Naive thymus-derived CD4-positive, alpha-beta T cell (primary cell): ENCODE measurements at places on chromosomes 1 and 21.

DNA sequence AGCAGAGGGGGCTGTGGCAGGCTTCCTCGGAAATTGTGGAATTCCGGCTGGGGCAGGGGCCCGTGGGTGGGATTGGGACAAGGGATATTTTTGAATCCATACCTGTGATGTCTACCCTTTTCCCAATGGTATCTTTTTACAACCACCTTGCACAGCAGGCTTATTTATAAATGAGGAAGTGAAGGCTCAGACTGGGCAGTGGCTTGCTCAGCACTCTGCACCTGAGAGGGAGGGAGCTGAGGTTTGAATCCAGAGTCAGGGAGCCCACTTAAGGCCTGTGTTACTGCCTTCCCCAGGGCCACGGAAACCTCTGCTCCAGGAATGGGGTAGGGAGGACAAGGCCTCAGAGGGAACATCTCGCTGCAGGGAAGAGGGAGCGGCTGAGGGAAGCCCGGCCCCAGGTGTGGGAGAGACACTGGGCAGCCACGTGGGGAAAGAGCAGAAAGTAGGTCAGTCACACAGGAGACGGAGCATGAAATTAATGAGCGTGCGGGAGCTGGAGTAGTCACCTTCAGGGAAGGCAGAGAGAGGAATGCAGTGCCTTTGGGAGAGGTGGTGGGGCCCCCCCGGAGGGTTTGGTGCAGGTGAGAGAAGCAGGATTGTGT, 35.4 kb upstream of the SCMH1 start:
- no peak for DNase-seq

GRCh38 chr1:182084487-182085316, 23.2 kb upstream of the ZNF648 start:
- DNase-seq = peak; percentile 60

DNA sequence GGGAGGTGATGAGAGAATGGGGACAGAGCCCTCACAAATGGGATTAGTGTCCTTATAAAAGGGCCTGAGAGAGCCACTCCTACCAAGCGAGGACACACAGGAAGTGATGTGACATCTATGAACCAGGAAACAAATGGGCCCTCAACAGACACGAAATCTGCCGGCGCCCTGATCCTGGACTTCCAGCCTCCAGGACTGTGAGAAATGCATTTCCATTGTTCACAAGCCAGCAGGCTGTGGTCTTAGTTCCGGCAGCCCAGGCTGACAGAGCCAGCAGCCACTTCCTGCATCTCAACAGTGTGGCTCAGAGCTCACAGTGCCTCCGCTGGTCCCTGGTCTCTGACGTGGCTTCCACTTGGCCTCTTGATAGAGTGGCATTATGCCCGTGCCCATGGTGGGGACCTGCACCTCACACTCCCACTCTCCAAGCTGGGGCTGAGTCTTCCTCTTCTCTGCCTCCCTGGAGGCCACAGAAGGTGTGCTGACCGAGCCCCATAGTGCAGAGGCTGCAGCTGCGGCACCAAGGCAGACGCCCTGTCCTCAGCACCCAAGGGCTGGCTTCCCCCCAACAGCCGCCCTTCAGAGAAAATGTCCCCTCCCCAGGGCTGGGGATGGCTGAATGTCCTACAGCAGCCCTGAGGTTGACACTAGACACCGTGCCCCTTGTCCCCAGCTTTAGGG, 44.9 kb downstream of the ACOT7 start:
- peak; percentile 55 for DNase-seq

DNA sequence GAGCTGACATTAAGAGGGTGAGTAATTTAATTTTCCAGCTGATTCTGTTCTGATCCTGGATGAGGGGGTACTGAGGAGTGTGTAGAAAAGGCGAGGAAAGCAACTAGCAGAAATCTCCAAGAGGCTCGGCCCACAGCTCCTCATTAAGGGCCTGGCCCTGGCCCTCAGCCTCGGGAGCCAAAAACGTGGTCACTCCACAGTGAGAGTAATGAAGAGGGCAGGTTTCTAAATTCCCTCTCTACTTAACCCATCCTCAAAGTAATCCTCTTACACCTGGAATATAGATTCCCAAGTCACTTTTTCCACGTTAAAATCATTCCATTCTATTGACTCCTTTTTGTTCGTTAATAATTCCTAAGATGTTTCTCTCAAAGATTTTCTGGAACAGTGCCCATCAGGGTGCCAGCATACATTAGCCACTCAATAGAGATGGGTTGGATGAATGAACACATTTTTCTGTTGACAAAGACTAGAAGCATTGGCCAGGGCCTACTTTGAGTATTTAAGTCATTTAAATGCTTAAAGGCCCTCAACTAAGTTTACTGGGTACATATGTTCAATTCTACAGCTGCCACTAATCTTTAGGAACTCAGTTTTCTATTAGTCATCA, 1.1 kb upstream of the COL11A1 start:
- no peak for DNase-seq

DNA sequence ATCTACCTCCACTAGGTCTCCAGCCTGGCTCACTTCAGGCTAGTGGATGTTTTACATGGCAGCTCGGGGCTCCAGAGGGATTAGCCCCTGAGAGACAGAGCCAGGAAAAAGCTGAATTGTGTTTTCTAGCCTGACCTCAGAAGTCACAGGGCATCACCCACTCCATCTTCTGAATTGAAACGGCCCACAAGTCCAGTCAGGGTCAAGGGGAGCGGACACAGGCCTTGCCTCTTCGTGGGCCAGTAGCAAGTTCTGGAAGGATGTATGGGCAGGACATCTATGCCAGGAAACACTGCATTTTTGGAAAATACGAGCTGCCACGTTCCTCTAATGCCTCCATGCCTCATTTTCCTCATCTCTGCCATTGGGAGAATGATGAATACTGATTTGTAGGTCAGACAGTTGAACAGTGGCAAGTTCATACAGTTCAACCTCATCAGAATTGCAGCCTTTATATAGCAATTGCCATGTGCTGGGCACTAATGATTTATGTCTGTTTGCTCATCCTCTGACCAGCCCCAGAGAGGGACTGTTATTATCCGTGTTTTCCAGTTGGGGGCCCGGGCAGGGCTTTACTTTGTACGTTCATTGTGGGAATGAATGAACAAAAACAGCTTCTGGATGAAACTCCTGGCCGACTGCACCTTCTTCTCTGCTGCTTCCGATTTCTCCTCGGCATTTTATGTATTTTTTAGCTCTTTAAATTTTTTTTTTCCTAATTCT, 23.2 kb upstream of the PCBP3 start:
- DNase-seq = no peak

DNA sequence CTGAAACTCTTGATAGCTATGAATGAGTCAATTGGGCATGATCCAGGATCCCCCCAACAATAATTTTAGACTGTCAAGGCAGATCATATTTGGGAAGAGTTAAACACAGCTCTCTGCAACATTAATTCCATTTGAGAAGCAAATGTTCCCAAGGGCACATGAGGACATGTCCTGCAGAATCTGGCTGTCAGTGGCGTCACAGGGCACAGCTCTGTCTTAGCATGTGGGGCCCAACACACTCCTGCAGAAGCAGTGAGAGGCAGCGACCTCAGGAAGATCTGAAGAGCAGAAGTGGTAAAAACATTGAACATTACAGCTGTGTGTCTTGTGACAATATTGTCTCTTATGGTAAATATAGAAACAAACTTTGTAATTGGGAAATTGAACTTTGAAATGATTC, 197.1 kb upstream of the PBX1 start:
- DNase-seq = no peak

DNA sequence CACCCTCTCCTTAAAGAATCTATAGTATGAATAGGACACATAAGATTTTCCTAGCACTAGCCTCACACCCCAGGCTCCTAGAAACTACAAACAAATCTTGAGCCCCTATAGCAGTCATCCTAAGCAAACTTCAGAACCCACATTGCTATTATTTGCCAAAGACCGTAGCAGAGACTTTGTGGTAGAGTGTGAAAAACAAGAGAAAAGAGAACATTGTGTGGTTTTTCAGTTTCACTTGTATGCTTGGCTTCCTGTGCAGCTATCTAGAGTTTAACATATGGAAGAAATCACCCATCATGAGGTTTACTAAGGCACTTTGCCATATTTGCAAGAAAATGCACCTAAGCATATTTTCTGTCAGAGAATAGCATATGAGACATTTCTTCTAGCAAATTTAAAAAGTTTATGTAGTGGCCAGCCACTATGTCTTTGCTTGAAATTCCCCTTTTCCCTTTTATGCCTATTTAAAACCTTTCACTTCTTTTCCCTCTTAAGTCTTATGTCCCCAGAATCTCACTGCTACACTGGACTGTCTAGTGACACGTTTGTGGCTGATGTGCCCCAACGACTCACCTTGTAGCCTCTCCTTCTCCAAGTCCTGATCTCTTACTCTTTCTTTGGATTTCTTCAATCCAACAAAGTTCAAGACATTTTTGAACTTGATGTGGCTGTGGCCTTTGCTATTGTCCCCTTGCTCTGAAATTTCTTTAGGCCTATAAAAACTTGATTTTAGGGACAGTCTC, 25.6 kb downstream of the CCDC190 start:
- DNase-seq = no peak

DNA sequence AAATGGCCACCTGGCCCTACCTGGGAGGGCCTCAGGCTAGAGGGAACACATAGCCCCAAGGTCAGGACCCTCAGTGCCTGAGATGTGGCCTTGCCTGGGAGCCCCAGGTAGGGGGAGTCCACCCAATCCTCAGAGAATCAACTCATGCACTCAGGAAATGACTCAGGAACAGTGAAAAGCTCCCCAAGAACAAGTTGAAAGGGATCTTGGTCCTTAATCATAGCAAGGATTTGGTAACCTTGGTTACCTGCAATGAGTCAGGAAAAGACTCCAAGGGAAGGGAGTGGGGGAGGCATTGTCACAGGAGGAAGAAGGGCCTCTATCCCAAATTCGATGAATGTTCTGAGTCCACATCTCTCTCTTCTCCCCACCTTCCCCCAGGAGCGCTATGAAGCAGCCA, 17.0 kb downstream of the MAP7D1 start:
- no peak for DNase-seq

GRCh38 chr1:22524481-22524880, 38.8 kb upstream of the EPHA8 start:
- no peak for DNase-seq

DNA sequence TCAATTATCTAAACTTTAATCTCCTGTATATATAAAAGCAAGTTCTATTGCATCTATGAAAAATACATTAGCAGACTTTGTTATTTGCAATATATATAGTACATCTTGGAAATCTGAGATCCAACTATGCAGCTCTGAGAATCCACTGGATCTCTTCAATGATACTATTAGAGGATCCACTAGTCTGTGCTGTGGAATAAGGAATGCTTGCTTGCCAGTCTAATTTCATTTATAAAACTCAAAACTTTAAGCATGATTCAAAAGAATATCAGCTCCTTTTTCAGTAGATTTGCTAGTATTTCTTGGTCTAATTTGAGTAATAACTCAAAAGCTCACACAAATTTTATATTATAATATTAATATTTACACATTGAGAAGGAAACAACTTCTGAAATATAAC, 115.1 kb downstream of the SPATA6 start:
- no peak for DNase-seq
